T-helper 22 cell (primary cell): ENCODE measurements at places on chromosomes 2 and 18.

DNA sequence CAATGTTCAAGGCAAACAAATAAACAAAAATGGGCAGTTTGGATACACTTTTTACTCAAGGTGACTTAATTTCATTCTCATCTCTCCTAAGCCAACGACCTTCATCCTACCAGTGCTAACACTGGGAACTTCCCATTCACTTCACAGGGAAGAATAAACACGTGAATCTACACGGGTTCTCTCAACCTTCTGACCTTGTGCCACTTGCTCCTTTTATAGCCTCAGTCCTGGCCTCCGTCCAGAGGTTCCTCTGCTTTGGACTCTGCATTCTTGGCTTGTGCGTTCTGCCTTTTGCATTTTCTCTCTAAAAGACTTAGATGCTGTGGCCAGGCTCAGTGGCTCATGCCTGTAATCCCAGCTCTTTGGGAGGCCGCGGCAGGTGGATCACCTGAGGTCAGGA, 13.8 kb downstream of the ZNF2 start:
- no peak for DNase-seq

DNA sequence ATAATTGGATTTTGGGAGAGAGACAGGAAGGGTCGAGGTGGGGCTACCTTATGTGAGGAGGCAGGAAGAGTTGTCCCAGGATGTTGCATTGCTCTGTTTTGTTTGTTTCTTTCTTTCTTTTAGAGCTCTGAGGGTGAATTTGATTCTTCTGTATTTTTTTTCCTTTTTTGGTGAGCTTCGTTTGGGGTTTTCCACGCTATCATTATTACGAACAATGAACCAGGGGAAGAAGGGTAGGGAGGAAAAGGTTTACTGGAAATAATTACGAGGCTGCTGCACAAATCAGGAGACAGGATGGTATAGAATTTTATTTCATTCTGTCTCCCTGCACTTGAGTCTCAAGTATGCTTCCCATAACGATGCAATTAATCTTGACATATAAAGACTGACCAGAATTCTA, 51.4 kb upstream of the ZNF516 start:
- no peak for DNase-seq

GRCh38 chr2:8549273-8549922, 132.5 kb upstream of the ID2 start:
- DNase-seq, result no peak

DNA sequence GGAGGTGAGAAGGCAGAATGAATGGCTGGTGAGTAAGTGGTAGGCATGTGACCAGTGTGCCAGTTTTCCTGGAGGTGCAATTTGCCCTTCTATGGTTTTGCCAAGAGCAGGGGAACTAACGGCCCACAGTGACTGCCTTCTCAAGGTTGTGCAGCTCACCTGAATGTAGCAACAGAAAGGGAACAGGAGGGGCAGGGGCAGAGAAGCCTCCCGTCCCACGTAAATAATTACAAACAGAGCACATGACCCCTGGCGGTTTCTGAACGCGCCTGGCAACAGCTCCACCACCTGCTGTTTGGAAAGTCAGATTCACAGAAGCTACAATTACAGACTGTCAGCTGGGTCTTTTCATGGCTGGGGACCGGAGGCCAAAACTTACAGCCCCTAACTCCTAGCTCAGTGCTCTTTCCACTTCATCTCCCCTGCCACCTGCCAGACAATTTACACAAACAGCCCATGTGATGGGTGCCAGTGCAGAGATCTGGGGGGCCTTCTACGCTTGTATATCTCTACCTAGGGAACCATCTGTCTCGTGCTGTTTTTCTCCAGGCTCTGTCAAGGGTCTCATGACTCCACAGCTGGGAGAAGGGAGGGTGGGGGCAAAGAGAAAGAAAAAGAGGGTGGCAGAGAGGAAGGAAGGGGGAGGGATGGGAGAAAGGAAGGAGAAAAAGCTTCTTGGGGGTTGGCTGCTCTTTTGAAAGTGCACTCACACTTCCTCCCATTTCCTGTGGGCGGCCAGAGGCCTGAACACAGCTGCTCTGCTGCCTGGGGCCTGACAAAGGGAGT, 69.6 kb downstream of the POLR1A start:
- peak; percentile 64 for DNase-seq

DNA sequence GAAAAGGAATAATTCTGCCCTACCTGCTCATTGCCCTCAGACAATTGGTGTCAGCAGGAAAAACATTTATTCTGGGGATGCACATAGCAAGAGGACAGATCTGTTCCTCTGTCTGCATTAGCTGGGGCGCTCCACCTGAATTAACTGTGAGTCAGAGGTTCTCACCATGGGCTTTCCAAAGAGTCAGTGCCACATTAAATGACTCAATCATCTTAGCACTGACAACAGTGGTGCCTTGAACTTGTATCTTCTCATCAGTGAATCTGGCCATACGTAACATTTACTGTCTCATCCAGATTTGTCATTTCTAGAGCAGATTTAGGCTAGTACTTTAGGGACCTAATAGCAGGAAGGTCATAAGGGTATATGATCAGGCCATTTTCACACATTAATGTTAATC, 358.1 kb upstream of the CRIM1 start:
- DNase-seq, result no peak

GRCh38 chr18:3721771-3722648, 272.0 kb downstream of the TGIF1 start:
- no peak for DNase-seq

- DNase-seq, result no peak
Observed at GRCh38 chr18:52894801-52895200, 554.8 kb downstream of the DCC start.

- peak; percentile 66 for DNase-seq
Observed at GRCh38 chr2:100292022-100292580, 30.2 kb downstream of the LONRF2 start.

- DNase-seq, result no peak
Observed at GRCh38 chr18:9057646-9058045, 44.9 kb upstream of the NDUFV2 start.

GRCh38 chr2:16773080-16773713, 107.6 kb upstream of the CYRIA start:
- DNase-seq, result no peak

GRCh38 chr2:42941633-42942176, 149.3 kb upstream of the HAAO start:
- DNase-seq, result no peak

DNA sequence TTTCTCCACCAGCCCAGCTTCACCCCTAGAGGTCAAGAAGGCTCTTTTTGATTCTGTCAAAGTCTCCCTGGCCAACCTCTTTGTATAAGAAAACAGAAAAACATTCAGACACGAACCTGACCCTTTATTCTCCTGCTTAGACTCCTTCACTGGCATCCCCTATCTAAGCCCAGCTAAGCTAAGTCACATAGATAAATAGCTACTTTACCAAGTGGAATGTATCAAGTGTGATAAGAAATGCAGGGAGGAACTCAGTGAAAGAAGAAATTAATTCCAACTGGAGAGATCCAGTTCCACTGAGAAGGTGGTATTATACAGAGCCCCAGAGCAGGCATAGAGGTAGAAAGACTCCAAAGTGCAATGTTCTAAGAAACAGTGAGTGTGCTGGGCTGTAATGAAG, 489.5 kb downstream of the TNS1 start:
- no peak for DNase-seq

- DNase-seq, result peak; percentile 26
Observed at GRCh38 chr2:43129676-43130547, 96.5 kb downstream of the ZFP36L2 start.
